A549 (cell line): ENCODE measurements at places on chromosomes 11 and 22.

DNA sequence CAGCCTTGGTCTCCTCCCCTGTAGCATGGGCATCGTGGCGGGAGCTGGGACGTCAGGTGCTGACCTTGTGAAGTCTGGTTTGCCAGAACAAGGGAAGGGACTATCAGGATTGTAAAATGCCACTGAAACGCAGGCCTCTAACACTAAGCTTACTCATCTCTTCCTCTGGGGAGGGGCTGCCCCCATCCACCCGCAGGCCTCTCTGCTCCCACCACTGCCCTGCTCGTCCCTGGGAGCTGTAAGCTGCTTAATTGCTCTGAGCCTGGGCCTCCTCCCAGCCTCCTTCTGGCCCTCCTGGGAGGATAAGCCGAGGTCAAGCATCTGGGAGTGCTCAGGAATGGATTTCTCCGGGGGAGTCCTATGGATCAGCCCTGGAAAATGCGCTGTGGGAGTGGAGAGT, 8.4 kb downstream of the SHISAL1 start:
- no peak for DNase-seq

- peak; percentile 78 for DNase-seq
These were observed 33.4 kb upstream of the MICAL2 start for GRCh38 chr11:12076840-12077534.

GRCh38 chr11:24589064-24589463, 92.2 kb downstream of the LUZP2 start:
- no peak for DNase-seq

- no peak for DNase-seq
These were observed 3.1 kb downstream of the WBP2NL start for GRCh38 chr22:42001706-42002105.

DNA sequence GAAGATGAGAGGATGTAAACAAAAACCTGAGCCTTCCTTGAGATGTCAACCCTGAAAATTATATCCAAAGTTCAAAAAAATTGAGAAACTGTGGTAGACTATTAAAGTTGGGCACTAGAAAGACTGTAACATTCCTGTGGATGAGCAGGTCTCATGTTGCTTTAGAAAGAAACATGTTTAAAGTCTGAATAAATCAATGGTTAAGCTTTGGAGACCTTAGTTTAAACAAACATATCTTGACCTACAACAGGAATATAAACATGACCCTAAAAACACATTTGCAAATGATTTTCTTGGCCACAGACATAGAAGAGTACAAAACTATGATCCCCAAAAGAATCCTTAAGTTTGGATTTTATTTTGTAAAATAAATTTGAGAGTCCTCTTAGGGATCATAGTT, 38.1 kb upstream of the PCF11 start:
- DNase-seq = no peak

GRCh38 chr22:47210686-47211085, 448.2 kb downstream of the TBC1D22A start:
- no peak for DNase-seq

GRCh38 chr11:12787847-12788246, 113.6 kb downstream of the TEAD1 start:
- DNase-seq = no peak

GRCh38 chr11:81222491-81222890, 1511.2 kb downstream of the FAM181B start:
- DNase-seq = no peak

DNA sequence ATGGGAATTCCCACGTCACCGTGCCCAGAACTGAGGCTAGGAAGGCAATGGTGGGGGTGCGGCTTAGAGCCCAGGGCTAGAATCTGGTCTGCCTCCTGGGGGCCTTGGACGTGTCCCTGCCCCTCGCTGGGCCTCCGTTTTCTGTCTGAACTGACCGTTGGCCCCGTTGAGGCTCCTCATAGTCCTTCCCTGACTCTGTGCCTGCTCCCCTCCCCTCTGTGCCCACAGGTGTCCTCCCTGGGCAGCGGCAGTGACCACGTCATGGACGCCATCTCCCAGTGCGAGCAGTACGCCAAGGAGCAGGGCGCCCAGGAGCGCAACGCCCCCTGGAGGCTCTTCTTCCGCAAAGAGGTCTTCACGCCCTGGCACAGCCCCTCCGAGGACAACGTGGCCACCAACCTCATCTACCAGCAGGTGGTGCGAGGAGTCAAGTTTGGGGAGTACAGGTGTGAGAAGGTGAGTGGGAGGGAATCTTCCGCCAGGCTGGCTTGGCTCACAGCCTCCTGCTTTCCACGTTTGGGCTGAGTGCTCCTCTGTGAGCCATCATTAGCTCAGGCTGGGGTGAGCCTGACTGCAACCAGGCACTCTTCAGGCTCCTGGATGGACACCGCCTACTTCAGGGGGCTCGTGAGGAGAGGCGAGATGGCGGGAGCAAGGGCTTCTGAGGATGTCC, 63.9 kb downstream of the MYO7A start:
- DNase-seq = peak; percentile 95

DNA sequence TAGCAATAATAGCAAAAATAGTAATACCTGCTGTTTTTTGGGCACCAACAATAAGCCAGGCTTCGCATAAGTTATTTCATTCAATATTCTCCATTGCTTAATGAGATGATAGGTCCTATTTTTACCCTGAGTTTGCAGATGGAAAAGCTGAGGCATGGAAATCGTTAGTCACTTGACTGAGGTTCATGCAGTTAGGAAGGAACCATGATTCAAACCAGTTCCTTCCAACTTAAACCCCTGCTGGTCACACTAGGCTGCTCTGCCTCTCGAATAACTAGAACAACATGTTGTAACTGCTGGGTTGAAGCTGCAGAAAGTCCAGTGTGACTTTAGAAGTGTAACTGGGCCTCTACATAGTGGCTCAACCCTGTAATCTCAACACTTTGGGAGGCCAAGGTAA, 69.3 kb downstream of the SEZ6L start:
- no peak for DNase-seq

DNA sequence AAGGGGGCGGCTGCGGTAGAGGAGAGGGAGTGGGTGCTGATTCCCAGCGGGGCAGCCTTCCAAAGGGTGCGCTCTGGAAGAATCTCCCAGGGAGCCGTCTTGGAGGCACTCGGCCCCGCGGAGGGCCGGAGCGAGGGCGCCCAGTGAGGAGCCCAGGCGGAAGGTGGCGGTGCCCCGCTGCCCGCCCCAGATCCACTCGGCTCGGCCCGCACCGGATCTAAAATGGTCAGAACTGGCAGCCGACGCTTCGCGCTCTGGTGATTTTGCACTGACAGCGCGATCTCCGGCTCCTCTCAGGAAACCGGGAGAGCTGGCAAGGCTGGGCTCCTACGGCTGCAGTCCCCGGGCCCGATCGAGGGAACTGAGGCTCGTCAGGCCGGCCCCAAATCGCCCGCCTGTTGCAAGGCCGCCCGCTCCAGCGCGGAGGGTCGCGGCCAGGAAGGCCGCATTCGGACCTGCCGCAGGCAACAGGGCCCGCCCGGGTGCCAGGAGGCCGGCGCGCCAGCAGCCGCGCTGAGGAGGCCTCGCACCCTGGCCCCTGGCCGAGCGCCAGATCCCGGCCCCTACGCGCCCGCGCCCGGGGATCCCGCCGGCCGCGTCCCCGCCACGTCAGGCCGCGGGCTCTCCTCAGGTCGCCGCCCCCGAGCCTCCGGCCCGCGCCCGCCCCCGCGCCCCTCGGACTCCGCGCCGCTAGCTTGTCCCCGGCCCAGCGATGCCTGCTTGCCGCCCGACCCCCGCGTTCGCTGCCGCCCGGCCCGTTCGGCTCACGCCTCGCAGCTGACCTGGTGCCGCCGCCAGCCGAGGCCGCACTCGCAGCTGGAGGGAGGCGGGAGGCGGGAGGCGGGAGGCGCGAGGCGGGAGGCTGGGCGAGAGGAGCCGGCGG, at the start of gene KLHL22:
TSS of gene KLHL22 (minus strand) at position 818 of the 883 bp plus-strand sequence. CDS start 6,584 bp downstream, outside the sequence.
- no peak for DNase-seq

- no peak for DNase-seq
These were observed 347.9 kb downstream of the FAT3 start for GRCh38 chr11:92572559-92572958.

DNA sequence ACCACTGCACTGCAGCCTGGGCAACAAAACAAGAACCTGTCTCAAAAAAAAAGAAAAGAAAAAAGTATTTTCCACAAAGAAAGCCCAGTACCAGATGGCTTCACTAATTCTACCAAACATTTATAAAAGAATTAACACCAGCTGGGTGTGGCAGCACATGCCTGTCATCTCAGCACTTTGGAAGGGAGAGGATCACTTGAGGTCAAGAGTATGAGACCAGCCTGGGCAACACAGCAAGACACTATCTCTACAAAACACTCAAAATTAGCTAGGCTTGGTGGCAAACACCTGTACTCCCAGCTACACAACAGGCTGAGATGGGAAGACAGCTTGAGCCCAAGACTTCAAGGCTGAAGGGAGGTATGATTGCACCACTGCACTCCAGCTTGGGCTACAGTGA, 20.1 kb downstream of the RSF1 start:
- no peak for DNase-seq

DNA sequence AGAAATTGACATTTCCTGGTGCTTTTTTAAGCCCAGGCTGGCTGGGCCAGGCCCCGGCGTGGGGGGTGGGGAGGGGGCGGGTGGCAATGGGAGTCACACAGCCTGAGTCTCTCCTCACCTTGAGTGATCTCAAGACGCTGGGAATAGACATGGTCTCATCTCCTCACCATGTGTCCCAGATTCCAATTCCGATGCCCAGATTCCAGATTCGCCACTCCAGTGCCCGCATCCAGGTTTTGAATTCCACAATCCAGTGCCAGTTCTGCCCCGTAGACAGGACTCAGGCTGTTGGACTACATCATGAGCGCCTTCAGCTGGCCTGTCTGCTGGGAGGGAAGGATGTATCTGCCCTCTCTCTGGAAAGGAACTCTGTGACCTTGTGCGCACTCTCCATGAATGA, 19.1 kb downstream of the KCNC1 start:
- no peak for DNase-seq

- DNase-seq = no peak
These were observed 91.0 kb downstream of the WNT7B start for GRCh38 chr22:45885941-45886395.

- no peak for DNase-seq
These were observed 15.4 kb upstream of the PEX26 start for GRCh38 chr22:18062421-18062820.

DNA sequence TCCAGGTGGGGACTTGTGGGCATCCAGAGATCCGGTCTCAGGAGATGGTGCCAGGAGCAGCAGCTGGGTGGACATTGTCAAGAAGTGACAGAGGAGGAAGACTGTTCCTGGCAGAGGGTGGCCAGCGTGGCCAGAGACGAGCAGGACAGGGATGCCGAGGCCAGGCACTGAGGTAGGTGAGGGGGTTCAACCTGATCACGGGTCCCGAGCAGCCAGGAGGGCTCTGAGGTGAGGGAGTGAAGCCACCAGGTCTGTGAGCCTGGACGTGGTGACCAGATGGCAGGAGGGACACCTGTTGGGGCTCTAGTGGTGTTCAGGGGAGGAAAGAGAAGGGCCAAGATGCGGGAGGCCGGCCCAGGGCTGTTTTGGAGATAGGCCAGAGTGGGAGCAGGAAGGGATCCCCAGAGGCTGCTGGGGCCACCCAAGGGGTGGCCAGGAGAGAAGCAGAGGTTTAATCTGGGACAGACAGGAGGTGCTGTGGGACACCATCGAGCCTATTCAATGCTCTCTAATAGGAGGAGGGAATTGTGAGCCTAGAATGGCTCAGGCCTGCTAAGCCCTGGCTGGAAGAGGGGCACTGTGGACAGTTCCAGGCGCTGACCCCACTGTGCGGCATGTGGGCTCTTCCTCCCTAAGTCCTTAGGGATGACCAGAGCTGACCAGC, 6.3 kb downstream of the PPM1F start:
- no peak for DNase-seq

- DNase-seq = no peak
These were observed 94.9 kb downstream of the APOL5 start for GRCh38 chr22:35812600-35812999.

GRCh38 chr22:23754220-23754919, at the start of gene VPREB3:
VPREB3 (minus strand) TSS chr22:23754425; CDS start chr22:23754363, 62 bp downstream.
- no peak for DNase-seq

DNA sequence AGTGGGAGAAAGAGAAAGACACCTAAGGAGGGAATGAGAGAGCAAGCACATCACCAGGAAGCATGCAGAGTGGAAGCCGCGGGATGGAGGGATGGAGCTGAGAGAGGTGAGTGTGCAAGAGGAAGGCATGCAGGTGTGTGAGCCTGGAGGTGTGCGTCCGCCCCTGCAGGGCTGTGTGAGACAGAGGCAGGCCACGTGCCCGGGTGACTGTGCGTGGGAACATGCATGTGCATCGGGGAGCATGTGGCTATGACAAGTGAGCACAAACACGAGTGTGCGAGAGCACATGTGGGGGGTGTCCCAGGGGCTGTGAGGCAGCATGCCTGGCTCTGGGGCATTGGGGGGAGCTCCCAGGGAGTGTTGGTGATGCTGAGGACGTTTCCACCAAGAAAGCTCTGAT, 29.9 kb downstream of the PTPN5 start:
- DNase-seq = no peak

DNA sequence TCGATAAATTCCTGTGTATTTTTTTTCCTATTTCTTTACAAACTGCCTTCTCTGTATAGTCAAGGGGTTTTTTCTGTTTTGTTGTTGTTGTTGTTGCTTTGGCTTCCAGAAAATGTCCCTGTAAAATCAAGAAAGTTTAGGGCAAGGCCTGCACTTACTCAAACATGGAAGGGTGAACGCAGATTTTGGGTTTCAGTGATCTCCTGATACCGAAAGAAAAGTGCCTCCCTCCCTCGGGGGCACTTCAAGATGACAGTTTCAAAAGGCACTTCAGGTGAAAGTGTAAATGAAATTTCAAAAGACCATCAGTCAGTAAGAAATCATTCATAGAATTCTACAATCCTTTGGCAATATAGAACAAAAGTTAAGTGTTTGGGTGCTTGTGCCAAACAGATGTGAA, 43.4 kb upstream of the TMPRSS4 start:
- no peak for DNase-seq

DNA sequence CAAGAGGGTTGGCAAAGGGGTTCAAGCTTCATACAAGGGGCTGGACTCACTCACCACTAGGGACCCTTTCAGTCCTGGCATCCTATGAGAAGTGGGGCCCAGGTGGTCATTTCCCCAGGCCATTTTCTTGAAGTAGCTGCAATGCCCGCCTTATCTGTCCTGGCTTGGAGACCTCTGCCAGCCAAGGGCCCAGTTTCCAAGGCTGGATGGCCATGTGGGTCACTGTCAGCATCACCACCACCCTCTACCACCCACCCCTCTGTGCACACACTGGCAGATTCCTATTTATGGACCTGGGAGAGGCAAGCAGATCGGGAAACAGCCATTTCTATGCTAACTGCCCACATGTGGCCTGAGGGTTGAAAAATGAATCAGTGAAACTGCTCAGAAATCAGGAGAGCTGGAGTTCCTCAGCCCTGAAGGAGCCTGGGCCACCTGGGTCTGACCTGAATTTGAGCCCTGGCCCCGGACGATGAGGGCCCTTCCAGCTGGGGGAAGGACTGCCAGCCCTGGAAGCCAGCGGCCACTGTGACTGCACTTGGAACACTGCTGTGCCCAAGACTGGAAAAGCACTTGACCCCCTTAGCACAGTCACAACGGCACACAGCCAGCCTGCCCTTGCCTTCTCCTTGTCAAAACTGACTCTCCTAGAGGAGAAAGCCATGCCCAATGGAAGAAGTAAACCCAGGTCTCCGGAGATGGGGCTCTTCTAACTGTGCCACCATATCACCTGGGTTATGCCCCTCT, 442.2 kb downstream of the BUD13 start:
- DNase-seq = no peak

GRCh38 chr11:125950696-125951651, 5.1 kb downstream of the VSIG10L2 start:
- DNase-seq = no peak
